ENCODE measurements at places on chromosomes 2 and 18. TPM values are rescaled to one million over a fixed set of nuclear protein-coding genes. Genes with fewer than 3 reads are reported as not detected.

DNA sequence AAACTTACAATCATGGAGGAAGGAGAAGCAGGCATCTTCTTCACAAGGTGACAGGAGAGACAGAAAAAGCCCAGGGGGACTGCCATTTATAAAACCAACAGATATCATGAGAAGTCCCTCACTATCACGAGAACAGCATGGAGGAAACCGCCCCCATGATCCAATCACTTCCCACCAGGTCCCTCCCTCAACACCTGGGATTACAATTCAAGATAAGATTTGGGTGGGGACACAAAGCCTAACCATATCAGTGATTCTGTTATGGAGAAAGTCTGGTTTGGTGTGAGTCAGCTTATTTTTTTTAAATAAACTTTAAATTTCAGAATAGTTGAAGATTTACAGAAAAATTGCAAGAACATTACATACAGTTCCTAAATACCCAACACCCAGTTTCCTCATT lies 84.7 kb upstream of the SP3 start:
- no peak for DNase-seq

GRCh38 chr2:150258781-150259307 lies 228.6 kb downstream of the RND3 start:
- DNase-seq: no peak

GRCh38 chr2:207617011-207617671 lies 8.1 kb downstream of the METTL21A start:
- DNase-seq: no peak

DNA sequence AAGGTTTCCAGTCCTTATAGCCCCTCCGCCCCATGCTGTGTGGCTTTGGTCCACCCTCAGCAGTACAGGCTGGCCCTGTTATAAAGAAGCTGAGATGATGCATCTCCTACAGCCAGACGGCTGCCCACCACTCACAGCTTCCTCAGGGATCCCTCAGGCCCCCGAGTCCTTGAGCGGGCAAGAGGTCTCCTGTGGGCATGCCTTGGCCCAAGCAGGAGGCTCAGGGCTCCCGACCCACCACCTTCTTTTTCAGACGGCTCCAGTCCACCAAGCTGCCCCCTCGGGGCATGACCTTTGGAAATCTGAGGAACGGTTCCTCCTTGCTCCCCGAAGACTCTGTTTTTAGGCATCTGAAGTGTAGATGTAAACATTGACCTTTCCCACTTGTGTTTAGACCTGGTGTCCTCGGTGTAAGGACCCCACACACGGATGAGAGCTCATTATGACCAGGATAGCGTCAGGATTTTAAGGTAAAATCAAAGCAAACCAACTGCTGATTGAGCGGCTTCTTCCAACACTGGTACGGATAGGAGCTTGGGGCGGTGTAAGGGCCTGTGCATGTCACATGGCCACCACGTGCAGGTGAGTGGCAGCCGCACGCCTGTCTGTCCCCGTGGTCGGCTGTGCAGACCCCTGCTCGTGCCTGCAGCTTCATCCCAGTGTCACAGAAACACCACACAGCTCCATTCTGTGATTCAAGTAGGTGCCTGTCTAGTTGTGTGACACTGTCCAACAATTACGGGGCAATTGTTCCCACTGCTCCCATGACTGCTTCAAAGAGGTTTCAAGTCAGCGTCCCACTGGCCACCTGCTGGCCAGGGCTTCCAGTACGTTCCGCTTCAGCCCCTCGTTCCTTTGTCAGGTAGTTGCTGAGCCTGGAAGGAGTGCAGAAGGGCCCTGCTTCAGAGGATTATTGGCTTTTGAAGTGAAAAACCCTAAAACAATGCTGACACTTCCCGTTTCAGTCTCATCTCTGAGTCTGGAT lies 74.7 kb downstream of the NDUFA10 start:
- no peak for DNase-seq

DNA sequence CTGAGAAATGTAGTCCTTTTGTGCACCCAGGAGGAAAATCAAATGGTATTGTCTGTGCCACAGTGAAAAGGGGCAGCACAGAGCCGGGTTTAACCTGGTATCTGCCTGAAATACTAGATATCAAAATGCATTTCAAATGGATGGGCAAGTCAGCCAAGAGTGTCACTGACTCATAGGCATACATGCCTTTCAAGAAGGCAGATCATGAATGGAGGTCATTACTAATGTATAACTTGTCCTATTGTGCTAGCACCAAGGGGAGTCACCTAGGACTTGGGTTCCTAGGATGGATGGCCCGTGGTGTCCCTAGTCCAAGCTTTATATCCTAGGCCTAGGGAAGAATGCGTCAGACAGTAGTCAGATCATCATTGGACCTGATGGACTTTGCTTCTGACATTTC lies 49.9 kb downstream of the TCF7L1 start:
- DNase-seq: no peak

GRCh38 chr18:55097456-55098170 lies 138.4 kb upstream of the CCDC68 start:
- no peak for DNase-seq

- no peak for DNase-seq
Observed at GRCh38 chr18:79866889-79867574, 69.3 kb downstream of the KCNG2 start.

DNA sequence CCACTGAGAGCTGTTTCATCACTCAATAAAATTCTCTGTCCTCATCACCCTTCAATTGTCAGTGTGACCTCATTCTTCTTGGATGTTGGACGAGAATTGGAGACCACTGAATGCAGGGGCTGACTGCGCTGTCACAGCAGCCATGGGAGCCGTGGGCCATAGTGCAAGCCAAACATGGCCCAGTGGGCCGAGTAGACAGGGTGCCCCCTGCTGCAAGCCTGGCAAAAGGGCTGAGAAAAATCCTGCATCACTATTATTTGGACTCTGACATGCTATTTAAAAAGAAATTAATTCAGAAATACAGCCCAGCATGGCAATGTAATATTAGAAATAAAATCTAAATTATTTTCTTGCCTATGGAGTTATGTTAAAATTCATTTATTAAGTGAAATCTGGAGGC lies 67.8 kb upstream of the FAM98A start:
- DNase-seq: no peak

DNA sequence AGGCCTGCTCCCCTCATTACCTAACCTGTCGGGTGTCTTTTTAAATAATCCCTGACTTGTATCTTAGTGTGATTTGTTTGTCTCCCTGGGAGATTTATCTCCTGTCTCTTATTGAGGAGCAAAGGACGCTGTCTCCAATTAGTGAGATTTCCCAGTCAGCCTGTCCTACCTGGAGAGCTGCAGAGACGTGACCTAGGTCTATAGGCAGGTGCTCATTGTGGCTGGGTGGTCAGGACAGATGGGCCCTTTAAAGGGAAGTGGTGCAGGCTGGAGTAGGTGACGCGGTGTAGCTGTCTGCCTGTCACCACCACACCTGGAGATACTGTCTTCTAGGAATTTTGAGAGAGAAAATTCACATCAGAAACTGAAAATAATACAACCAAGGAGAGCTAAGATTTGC lies 28.0 kb downstream of the PLB1 start:
- no peak for DNase-seq

DNA sequence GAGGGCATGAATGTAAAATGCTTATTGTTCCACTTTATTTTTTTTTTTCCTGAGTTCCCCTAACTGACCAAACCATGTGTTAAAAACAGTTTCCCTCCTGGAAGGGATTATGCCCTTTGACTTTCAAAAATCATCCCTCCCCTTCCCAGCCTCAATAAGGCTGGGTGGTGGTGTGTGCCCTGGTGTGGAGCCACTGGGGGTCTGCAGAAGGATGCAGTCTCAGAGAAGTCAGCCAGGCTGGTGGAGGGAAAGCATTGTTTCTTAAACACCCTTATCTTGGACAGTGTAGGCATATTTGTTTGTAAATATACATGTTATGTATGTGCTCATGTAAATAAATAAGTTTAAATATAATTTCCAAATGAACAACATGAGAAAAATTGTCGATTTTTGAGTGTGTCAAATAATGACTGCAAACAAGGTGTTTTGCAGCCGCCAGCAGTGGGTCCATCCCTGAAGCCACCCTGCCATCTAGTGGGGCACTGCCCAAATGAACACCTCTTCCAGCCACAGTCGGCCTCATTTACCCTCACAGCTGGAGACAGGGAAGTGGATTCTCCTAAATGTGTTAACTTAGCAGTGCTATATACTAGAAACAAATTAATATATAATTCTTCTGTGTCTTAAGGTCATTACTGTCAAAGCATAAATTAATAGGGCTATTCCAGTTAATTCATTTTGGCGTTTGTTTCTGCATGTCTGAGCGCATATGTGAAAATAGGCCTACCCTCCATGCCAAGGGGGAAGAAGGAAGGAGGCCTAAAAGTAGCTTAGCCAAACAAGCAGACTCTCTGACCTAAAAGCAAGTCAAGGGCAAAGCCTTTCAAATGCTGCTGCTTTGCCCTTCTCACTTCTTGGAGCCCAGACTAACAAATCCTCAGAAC lies 209.6 kb upstream of the PIK3C3 start:
- no peak for DNase-seq

- DNase-seq: no peak
Observed at GRCh38 chr18:74590671-74591070, 7.0 kb upstream of the ZNF407 start.

- DNase-seq: no peak
Observed at GRCh38 chr18:26468931-26469340, 79.4 kb downstream of the KCTD1 start.

DNA sequence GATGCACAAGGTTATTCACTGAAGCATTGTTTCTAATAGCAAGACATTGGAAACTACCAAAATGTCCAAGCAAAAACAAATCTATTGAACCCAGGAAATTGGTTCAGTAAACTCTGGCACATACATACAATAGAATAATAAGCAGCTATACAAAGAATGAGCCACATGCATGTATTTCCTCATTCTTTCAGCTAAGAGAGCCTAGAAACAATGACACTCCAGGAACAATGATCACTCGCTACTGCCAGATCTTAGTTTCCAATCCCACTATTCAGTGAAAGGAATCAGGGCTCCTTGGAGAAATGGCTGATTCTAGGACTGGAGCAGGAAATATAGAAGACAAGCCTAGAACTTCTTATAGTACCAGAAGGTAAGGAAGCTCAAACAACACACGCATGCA lies 221.9 kb upstream of the AGAP1 start:
- no peak for DNase-seq

GRCh38 chr18:59423259-59423658 lies 64.2 kb upstream of the LMAN1 start:
- no peak for DNase-seq

GRCh38 chr18:48778344-48779011 lies 172.3 kb downstream of the SMAD7 start:
- DNase-seq: no peak

- peak; percentile 90 for DNase-seq
Observed at GRCh38 chr2:100262555-100263320, 59.6 kb downstream of the LONRF2 start.

Gene DNAJC5G
- total RNA-seq: not detected

Gene BOLL
- not detected for total RNA-seq

Gene AQP12A
- not detected for total RNA-seq

Gene NPAS2
- total RNA-seq: 32.1 TPM

Gene ELOA2
- total RNA-seq: not detected

Gene MAL
- not detected for total RNA-seq

Gene CAPN13
- total RNA-seq: not detected

Gene PRKAG3
- not detected for total RNA-seq

Data from mesenteric fat pad (tissue), 1 donor.